ENCODE measurements at places on chromosomes 12 and 14.
A peak's percentile ranks its signal among the peaks of the same experiment; 100 is the strongest.

GRCh38 chr12:130401703-130402102, 64.0 kb downstream of the PIWIL1 start:
- DNase-seq, result no peak

DNA sequence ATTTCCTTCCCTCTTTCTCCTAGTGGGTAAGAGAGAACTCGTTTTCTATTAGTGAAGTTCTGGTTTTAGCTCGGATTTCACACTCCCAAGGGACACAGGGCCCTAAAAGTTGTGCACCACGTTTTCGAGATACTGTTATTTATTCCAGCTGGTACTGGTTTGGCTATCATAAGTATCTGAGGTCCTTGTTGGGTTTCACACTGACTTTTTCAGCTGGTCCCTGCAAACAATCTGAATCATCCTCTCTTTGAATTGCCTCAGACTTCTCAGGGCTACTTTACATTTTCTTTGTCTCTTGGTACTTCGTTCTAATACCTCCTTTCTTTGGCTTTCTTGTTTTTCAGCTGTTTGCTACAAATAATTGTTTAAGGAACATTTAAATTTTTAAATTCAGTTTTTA, 75.7 kb downstream of the SCN8A start:
- DNase-seq, result no peak

DNA sequence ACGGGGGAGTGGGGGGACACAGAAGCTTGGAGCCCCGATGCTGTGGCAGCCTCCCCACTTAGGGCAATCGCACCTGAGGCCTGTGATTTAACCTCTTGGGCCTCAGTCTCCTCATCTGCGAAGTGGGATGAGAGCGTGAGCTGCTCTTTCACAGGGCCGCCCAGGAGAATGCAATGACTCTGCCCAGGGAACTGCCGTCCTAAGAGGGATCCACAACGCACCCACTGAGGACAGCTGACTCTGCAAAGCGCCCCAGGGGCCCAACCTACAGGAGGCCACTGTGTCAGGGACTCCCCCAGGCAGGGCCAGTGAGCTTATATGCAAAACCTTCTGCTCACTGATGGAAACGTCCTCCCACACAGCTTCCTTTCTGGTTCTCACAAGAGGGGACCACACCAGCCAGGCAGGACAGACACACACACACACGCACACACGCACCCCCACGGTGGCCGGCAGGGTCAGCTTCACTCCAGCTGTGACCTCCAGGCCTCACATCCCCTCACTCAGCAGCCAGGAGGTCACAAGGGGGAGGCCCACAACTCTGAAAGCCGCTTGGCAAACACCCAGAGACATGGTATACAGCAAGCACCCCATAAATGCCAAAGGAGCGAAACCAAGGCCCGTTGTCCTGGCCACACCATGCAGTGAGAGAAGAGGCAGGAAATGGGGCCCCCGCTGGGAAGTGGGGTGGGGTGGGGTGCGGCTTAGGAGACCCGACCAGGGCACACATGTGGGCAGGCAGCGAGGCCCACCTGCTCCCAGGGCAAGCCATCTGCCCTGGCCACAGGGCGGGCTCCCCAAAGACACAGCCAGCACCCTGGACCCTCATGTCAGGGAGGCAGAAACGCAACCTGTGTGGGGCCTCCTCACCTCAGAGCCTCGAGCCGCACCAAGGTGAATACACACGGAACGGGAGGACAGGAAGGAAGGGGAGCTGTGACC, 73.3 kb downstream of the NCOR2 start:
- peak; percentile 97 for DNase-seq

- no peak for DNase-seq
Observed at GRCh38 chr14:43005807-43006206, 1399.1 kb downstream of the LRFN5 start.

DNA sequence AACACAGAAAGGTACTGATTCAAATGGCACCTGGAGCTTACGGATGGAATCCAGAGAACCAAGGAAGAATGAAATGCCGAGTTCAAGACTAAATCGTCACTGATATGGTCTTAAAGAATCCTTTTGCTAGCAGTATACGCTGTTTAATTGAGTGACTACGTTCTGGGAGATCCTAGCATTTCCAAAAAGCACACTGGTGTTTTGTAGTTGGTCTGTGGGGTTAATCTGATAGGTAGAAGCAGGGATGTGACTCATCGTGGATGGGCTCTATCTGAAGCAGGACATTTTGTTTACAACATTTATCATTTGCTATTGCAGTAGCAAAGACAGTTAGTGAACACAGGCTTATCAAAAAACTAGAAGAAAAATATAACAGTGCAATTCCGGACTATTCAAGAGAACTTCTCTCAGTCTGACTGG, 169.2 kb upstream of the HMGA2 start:
- DNase-seq, result no peak

- no peak for DNase-seq
Observed at GRCh38 chr14:47660158-47660557, 15.2 kb downstream of the MDGA2 start.

DNA sequence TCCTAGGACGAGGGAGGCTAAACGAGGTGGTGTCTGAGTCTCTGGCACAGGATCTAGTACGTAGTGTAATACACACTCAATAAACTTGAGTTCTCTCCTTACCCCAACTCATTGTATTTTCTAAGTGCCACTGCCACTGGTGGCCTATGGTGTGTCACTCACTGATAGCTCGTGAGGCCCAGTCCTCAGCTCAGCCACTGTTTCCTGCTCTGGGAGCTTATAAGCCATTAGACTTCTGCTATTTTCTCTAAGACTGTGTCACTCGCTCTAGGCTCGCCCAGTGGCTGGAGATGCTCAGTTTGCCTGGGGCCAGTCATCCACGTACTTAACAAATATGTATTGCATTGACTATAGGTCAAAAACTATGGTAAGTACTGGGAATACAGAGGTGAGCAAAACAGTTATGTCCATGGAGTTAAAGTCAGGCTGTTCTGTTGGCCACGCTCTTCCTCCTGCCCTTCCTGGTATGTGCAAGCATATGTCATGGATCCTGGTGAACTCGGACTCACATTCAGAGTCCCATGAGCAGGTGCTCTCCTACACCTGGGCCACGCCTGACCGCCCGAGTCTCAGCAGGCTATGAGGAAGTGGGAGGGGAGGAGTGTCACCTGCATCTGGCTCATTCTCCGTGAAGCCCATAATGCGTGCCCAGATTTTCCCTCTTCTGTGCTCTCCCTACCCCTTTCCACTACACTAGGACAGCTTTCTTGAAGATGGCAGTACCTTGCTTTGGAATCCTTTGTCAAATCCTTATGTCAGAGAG, 41.6 kb downstream of the DEGS2 start:
- no peak for DNase-seq

GRCh38 chr12:103960616-103961227, 5.0 kb upstream of the TDG start:
- no peak for DNase-seq

DNA sequence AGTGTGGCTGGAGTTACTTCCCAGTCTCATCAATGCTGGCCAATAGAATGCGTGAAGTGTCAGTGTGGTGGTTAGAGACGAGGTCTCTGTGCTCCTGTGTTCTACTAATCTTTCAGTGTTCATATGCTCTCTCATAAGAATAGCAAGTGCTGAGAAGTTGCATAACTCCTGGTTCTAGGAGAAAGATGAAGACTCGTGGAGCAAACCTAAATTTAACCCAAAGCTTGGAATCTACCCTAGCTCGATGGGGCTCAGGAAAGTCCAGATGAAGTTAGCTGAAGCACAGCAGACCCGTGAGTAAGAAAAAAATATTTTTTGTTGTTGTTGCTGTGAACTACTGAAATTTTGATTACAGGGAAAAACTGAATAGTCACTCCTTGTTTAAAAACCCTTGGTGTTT, 412.6 kb downstream of the APAF1 start:
- DNase-seq, result no peak

GRCh38 chr12:59375633-59376032, 220.2 kb upstream of the SLC16A7 start:
- DNase-seq, result no peak

GRCh38 chr12:91155990-91156389, 26.6 kb downstream of the DCN start:
- no peak for DNase-seq

DNA sequence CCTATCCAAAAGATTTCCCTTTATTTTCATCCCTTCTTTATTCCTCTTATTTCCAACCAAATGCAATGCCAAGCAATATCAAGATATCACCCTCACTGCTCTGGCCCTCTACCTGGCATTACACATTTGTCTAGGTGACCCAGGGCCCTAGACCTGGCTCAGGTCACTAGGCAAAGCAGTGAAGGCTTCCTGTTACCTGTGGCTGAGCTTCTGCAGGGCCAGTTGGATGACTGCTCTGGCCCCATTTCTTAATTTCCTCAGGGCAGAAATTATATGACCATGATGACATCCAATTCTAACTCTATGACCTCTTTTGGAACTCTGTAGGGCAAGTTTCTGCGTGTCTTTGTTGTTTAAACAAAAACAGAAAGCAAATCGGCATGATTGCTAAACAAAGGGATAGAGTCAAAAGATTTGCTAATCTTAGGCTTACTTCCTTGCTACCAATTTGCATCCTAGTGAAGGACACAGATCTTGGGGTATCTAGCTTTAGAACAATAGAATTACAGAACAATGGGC, 7.4 kb upstream of the CCDC198 start:
- no peak for DNase-seq

- no peak for DNase-seq
Observed at GRCh38 chr12:106780010-106780631, 5.6 kb downstream of the RIC8B start.

DNA sequence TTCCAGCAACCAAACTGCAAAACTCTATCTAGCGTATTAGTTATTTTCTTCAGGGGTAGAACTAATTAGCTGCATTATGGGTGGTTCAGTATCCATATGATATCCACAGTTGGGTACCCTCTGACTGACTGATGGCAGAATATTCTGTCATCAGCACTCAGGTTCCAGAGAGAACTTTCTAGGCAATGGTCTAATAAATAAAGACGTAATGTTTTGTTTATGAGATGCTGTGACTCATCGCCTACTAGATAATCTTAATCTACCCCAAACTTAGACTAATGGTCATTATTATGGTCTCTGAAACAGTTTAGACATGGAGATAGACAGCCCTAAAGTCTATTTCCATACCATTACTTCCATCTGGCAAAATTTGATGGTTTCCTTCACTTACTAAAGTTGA, 220.1 kb downstream of the MED13L start:
- no peak for DNase-seq

GRCh38 chr14:78933948-78934524, 763.9 kb downstream of the NRXN3 start:
- peak; percentile 45 for DNase-seq

DNA sequence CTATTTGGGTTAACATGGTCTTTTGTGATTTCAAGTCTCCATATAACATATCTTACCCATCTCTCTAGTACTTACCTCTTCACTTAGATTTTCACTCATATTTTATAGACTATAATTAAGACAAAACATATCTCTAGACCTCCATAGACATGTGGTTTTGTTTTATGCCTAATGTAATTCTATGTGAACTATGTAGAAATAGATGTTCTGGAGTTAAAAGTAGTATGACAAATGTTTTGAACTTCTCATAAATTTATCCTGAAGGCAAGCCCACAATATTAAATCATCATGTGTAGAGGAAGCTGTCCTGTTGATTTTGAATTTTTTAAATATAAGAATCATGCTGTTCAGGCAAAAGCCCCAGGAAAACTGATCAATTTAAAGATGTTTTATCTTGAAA, 169.2 kb downstream of the SYT1 start:
- no peak for DNase-seq

- DNase-seq, result no peak
Observed at GRCh38 chr14:63472986-63473788, 70.0 kb downstream of the PPP2R5E start.

DNA sequence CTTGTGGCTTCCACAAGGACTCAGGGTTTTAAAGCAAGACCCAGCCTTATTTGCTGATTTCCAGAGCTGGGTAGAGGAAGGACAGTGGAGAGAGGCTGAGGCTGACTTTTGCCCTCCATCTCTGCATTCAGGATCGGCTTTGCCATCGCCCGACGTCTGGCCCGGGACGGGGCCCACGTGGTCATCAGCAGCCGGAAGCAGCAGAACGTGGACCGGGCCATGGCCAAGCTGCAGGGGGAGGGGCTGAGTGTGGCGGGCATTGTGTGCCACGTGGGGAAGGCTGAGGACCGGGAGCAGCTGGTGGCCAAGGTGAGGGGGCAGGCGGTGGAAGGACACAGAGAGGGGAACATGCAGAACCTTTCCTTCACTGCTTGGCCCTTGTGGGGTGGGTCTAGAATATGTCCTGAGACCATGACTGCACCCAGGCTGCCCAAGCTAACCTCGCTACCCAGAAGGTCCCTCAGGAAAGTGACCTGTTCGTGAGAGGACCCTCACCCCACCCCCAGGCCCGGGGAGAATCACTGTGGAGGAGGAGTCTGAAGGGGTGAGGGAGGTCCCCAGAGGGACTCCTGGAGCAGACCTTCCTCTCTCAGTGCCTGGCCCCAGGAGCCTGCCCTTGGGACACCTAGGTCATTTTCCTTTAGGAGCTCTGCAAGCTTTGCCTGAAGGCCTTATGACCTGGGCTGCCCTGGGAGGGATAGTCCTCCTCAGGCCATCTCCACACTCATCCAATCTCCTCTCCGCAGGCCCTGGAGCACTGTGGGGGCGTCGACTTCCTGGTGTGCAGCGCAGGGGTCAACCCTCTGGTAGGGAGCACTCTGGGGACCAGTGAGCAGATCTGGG, 3.1 kb downstream of the DHRS2 start:
- DNase-seq, result no peak

DNA sequence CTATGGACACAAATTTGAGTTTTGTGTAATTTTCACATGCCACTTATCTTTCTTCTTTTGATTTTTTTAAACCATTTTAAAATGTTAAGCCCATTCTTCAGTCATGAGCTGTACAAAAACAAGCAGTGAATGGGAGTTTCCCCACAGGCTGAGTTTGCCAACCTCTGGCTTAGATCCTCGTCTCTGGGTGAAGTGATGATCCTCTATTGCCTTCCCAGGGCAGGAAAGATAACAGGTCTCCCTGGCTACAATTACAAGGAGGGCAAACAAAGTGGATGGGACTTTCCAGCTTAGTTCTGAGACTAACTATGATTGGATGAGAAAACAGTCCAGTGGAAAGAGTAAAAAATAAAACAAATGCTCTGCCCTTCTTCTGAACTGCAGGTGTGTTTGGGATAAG, 203.7 kb downstream of the SPTSSA start:
- no peak for DNase-seq

DNA sequence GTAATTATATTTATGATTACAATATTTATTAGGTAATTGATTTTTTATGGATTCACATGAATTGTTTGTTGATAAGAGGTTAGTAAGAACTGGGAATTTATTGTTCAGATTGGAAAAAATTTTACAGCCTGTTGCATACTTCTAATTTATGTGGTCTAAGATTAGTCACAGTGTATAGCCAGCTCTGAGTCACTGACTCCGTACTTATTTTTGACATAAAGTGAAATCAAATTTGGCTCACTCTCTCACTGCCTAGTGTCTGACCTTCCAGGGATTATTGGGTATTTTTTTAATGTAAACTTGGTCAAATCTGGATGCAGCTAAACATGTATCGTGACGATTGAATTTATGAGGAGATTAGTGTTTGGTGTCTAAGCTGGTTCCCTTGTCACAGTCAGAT, 109.3 kb downstream of the PTPRQ start:
- DNase-seq, result no peak
